Upper lobe of left lung (tissue), 6 donors: ENCODE measurements at places on chromosomes 2 and 18. TPM values are rescaled to one million over a fixed set of nuclear protein-coding genes. Genes with fewer than 3 reads are reported as not detected.
A peak's percentile ranks its signal among the peaks of the same experiment; 100 is the strongest.

DNA sequence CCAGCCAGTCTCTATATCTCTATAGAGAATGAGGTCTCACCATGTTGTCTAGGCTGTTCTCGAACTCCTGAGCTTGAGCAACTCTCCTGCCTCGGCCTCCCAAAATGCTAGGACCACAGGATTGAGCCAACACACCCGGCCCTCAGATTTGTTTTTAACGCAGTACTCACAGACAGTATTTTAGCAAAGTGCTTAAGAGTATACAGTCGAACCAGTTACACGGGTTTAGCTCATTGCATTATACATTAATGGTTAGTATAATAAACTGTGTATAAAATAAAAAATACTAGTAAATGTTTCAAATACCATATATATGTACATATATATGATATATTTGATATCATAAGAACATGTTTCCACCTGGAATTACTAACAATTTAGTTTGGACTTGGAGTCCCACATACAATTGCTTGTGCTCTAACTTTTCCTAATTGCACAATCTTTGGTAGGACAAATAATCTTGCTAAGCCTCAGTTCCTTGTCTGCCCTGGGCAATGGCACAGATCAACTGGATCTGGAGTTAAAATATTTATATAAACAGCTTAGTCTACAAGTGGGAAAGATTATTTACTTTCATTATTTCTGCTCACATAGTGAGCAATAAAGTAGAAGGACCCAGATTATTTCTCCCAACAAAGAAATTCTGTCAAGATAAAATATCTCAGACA lies 508.9 kb upstream of the LRATD1 start:
- no peak overlapping the region for H3K27ac ChIP-seq
- H3K36me3 ChIP-seq: no peaks in the 10 kb centered on the region
- no peaks in the 10 kb centered on the region for H3K4me1 ChIP-seq

DNA sequence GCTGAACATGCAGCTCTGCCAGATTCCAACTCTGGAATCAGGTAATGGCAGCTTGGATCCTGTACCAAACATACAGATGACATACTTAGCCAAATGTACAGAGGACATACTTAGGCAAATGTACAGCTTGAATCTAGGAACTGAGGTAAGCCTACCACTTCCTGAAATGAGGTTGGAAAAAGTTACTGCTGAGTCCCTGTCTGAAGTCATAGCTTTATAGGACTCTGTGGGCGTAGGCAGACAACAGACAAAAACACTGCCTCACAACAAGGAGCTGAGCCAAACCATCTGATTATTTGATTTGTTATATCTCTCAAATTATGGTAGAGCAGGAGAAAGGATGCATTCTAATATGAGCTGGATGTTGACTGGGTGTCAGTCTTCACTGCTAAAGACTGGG lies 290.2 kb upstream of the TCF4 start:
- H3K27me3 ChIP-seq: no peaks in the 10 kb centered on the region
- H3K4me1 ChIP-seq: no peaks in the 10 kb centered on the region
- H3K36me3 ChIP-seq: no peaks in the 10 kb centered on the region
- no peak for DNase-seq

DNA sequence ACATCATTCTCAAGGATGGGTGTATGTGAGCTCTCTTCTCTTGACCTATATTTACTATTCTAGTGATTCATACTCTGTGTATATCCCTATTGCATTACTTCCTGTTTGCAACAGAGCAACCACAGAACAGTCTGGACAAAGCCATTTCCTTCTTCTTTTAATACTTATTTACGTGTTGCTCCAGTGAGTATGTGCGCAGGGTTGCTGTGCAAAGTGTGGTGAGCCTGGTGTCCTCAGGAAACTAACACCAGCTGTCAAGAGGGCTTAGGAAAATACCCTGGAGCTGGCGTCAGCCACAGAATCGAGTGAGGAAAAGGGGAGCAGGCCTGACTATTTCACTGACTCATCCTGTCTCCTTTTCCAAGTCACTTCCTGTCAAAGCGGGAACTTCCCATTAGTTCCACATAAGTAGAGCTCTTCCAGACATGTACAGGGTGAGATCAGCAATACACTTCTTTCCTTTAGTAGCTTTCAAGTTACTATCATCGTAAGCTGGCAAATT lies 214.1 kb upstream of the COPS8 start:
- peak overlapping the region; percentile 76 for H3K27ac ChIP-seq
- no peak overlapping the region for H3K4me3 ChIP-seq
- peaks cover 15% of the 10 kb centered on the region for H3K4me1 ChIP-seq
- peak; percentile 84 for DNase-seq
- no peaks in the 10 kb centered on the region for H3K36me3 ChIP-seq

DNA sequence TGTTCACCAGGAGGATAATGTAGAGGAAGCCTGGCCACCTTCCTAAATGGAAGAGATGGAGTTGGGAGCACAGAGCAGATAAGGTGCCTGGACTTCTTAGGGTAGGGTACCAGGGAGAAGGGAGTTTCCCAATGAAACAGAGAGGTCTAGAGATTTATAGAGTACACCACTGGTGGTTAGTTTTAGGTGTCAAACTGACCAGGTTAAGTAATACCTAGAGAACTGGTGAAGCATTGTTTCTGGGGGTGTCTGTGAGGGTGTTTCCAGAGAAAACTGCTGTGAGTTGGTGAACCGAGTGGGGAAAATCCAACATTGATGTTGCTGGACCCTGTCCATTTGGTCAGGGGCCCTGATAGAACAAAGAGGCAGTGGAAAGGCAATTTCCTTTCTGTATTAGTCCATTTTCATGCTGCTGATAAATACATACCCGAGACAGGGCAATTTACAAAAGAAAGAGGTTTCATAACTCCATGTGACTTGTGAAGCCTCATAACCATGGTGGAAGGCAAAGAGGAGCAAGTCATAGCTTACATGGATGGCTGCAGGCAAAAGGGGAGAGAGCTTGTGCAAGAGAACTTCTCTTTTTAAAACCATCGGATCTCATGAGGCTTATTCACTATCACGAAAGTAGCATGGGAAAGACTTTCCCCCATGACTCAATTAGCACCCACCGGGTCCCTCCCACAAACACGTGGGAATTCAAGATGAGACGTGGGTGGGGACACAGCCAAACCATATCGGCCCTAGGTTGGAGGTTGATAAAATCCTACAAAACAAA lies 260.8 kb downstream of the CBLN2 start:
- no peaks in the 10 kb centered on the region for H3K36me3 ChIP-seq
- no peaks in the 10 kb centered on the region for H3K4me1 ChIP-seq
- no peak overlapping the region for H3K4me3 ChIP-seq
- no peak overlapping the region for H3K27ac ChIP-seq
- H3K27me3 ChIP-seq: no peaks in the 10 kb centered on the region
- DNase-seq: no peak

DNA sequence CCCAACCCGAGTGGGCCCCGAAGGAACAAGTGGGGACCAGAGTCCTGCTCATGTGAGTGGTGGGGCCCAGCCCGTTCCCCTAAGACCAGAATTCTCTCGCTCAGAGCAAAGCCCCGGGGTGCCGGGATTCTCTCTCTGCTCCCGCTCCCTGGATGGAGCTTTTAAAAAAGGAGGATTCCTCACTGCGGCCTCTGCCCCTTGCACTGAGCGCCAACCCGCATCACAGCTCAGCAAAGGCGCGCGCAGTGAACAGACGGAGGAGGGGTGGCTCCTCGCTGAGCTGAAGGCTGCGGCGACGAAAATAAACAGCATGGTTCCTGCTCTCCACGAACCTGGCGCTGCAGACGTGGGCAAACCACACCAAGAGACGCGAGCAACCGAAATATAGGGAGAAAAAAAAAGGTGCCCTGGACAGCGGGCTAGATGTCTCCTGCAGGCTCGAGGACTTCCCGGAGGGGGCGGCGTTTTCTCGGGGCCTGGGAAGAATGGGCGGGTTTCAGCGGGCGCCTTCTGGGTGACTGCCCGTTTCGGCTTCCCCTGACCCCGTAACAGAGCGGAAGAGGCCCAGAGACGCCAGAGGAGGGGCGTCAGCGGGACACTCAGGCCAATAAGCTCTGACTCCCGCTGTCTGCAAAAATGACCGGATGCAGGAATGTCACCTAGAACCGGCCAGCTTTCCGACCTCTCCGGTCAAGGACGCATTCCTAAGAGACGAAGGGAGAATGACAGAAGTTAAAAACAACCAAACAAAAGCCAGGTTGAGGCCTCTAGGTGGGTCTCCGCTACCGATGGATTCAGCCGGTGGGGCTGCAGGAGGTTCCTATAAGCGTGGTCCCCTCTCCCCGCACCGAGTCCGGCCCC lies 819 bp upstream of the KLF11 start:
- peaks cover 63% of the 10 kb centered on the region for H3K4me1 ChIP-seq
- H3K36me3 ChIP-seq: peaks cover under 1% of the 10 kb centered on the region
- H3K27ac ChIP-seq: peak overlapping the region; percentile 91
- H3K4me3 ChIP-seq: peak overlapping the region; percentile 50
- peak; percentile 89 for DNase-seq
- no peaks in the 10 kb centered on the region for H3K27me3 ChIP-seq

PLGLB1 gene
- 0.88 TPM for total RNA-seq

DNA sequence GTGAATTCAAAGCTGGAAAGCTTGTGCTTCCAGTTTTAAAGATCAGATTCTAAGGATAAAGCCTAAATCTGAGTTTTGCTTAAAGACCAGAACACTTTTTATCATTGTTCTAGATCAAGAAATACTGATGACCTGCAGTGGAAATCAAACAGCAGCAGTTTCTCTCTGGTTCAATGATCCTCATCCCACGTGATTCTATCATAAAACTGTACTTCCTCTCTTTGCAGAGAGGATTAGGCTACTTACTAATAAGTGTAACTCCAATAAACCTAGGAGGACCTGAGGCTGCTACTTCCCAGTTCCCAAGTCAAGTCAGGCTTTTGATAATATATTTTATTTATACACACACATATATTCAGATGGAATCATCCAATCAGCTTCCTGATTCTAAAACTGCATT lies 81.9 kb downstream of the TCF4 start:
- no peaks in the 10 kb centered on the region for H3K36me3 ChIP-seq
- H3K4me3 ChIP-seq: no peak overlapping the region
- H3K27me3 ChIP-seq: no peaks in the 10 kb centered on the region
- H3K4me1 ChIP-seq: peaks cover 3% of the 10 kb centered on the region
- no peak for DNase-seq

- no peak overlapping the region for H3K4me3 ChIP-seq
- no peaks in the 10 kb centered on the region for H3K36me3 ChIP-seq
- no peak for DNase-seq
- H3K27ac ChIP-seq: no peak overlapping the region
Measured at GRCh38 chr2:23619941-23620340, 235.0 kb downstream of the KLHL29 start.

GRCh38 chr2:46518861-46519260 lies 39.5 kb downstream of the TMEM247 start:
- H3K27me3 ChIP-seq: no peaks in the 10 kb centered on the region
- H3K4me3 ChIP-seq: no peak overlapping the region
- H3K27ac ChIP-seq: no peak overlapping the region
- no peak for DNase-seq
- H3K4me1 ChIP-seq: peaks cover 9% of the 10 kb centered on the region

GRCh38 chr2:38030635-38031355 lies 45.2 kb downstream of the CYP1B1 start:
- no peak overlapping the region for H3K4me3 ChIP-seq
- H3K27ac ChIP-seq: no peak overlapping the region
- DNase-seq: no peak
- no peaks in the 10 kb centered on the region for H3K4me1 ChIP-seq
- H3K36me3 ChIP-seq: no peaks in the 10 kb centered on the region

TMEM198 gene
- total RNA-seq: 7.7 TPM

DNA sequence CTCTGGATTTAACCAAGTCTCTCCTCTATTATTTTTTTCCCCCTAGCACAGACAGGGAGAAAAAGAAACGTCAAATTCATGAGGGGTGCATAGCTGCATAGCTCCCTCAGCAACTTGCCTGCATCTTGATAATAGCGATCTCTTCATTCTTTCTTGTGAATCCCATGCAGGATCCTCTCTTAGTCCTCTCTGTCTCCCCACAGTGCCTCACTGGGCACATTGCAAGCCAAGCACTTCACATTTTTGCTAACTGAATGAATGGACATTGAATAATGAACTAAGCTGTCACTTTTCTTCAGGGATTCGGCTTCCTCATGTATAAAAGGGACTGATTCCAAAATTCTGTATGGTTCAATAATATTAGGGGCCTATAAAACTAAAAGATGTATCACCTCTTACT lies 2.9 kb upstream of the EPB41L3 start:
- no peak for DNase-seq
- no peaks in the 10 kb centered on the region for H3K36me3 ChIP-seq
- H3K4me3 ChIP-seq: no peak overlapping the region
- peaks cover 2% of the 10 kb centered on the region for H3K27me3 ChIP-seq
- H3K4me1 ChIP-seq: no peaks in the 10 kb centered on the region

SRD5A2 gene
- total RNA-seq: 2.1 TPM

SERPINB10 gene
- total RNA-seq: 0.11 TPM

- DNase-seq: no peak
- no peaks in the 10 kb centered on the region for H3K36me3 ChIP-seq
- H3K4me1 ChIP-seq: no peaks in the 10 kb centered on the region
- H3K27me3 ChIP-seq: no peaks in the 10 kb centered on the region
- no peak overlapping the region for H3K27ac ChIP-seq
Measured at GRCh38 chr2:7437716-7438632, 520.8 kb downstream of the RNF144A start.

DNA sequence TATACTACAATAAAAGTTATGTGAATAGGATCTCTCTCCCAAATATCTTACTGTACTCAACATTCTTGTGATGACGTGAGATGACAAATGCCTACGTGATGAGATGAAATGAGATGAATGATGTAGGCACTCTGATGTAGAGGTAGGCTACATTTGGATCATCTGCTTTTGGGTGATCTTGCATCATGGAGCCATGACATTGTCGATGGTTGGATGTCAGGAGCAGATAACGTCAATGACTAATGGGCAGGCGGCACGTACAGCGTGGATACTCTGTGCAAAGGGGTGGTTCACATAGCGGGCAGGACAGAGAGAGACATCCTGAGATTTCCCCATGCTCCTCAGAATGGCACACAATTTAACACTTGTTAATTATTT lies 40.8 kb upstream of the PPP1R1C start:
- H3K4me3 ChIP-seq: no peak overlapping the region
- H3K27me3 ChIP-seq: no peaks in the 10 kb centered on the region
- no peak for DNase-seq
- peaks cover 7% of the 10 kb centered on the region for H3K4me1 ChIP-seq
- H3K36me3 ChIP-seq: no peaks in the 10 kb centered on the region

- no peaks in the 10 kb centered on the region for H3K27me3 ChIP-seq
- H3K36me3 ChIP-seq: no peaks in the 10 kb centered on the region
- H3K27ac ChIP-seq: no peak overlapping the region
- no peak for DNase-seq
Measured at GRCh38 chr2:187102381-187102780, 253.4 kb upstream of the ZSWIM2 start.

RIT2 gene
- total RNA-seq: not detected
